ENCODE measurements at places on chromosomes 16 and 17.

DNA sequence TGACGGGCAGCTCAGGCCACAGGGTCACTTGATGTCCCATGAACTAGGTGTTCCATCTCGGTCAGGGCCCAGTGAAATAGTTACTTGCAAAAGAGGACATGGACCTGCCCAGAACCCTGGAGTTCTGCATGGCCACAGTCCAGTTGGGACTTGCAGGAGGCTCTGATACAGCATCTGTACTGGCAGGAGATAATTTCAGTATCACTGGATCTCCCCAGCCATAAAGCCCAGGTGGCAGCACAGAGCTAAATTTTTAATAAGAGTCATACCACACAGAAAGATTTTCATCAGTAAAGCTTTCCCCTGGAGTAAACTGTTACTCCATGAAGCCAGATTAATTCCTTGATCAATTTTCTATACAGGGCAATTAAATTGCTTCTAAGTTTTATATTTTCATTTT, 18.0 kb upstream of the SLC16A5 start:
- DNase-seq = no peak

DNA sequence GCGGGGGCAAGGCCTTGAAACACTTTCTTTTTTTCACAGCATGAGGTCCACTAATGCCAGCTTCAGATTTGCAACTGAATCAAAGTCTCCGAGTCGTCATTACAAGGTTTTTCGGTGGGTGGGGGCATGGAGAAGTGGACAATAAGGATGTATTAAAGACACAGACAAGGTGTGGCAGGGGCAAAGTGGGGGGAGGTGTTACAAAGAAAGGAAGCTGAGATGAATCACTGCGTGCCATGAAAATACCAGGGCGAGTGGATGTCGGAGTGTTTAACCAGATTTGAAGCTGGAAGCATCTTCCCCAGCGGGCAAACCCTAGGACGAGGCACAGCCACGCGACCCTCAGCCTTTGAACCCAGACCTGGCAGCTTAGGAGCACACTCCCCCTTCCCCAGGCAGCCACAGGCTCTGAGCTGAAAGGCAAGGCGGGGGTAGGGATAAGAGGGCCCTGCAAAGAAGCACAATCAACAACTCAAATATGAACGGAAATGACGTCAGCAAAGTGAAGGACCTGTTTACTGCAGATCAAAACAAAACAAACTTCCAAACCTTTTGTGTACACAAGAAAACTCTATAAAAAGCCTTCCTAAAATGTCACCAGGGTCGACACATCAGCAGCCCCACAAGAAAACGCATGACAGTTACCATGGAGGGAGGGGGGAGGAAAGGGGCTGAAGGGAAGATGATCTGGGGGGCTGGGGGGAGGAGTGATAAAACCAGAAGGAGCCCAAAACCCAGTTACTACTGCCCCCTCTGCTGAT, 5.6 kb upstream of the ZFHX3 start:
- peak; percentile 45 for DNase-seq

DNA sequence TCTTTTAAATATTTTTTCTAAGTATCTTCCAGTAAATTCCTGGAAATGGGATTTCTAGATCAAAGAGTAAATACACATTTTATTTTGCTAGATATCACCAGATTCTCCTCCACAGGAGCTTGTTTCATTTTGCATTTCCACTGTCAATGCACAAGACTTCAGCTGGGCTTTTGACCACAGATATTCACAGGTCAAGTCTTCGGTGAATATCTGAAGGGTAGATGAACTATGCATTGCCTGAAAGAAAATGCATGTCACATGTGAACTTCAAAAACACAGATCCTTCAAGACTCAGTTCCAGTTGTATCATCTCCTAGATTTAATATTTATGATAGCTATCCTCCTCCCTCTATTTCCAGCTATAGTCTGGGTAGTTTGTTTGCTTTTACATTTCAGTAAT, 963.6 kb upstream of the GOT2 start:
- DNase-seq = no peak

DNA sequence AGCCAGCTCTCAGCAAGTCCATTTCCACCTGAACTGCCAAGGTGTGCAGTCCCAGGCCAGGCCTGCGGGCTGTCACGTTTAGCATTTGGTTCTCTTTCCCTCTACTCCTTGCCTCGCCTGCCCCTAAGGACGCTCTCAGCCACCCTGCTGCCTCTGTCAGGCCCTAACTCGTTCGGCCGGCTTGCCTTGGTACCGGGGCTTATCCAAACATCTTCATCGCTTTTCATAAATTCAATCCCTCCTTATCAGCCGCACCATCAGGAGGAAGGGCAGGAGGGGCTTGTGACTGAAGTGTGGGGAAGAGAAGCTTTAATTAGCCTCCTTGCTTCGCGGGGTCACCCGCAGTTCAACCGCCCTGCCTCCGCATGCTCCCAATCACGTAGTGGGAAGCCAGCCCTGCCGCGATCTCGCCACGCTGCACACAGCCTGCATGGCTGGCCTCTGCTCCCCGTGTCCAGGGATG, 231.1 kb downstream of the SOX9 start:
- DNase-seq = no peak

- peak; percentile 80 for DNase-seq
These were observed 46.5 kb upstream of the CPNE2 start for GRCh38 chr16:57045694-57046381.

GRCh38 chr17:16352667-16353316, 477 bp downstream of the CENPV start:
- DNase-seq = peak; percentile 42

DNA sequence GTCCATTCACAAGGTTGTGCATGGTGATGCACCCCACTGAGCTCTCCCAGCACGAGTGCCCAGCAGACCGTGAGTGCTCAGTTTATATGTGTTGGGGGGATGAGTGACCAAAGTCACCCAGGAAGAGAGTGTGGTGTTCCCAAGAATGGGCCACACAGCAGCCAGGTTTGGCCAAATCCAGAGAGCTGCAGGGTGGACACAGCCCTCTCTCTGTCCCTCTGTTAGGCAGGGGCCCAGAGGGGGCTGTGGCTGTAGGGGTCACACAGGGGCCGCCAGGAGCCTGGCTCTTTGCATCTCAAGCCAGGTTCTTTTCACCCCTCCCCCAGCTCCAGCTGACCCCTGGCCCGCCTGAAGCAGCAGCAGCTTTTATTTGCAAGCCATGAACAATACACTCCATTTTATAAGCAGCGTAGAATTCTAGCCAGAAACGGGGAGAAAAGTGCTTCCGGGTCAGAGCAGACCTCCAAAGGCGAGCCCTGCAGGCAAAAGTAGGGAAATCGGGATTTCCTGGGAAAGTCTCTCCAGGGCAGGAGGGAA, 13.3 kb downstream of the COTL1 start:
- DNase-seq = no peak

DNA sequence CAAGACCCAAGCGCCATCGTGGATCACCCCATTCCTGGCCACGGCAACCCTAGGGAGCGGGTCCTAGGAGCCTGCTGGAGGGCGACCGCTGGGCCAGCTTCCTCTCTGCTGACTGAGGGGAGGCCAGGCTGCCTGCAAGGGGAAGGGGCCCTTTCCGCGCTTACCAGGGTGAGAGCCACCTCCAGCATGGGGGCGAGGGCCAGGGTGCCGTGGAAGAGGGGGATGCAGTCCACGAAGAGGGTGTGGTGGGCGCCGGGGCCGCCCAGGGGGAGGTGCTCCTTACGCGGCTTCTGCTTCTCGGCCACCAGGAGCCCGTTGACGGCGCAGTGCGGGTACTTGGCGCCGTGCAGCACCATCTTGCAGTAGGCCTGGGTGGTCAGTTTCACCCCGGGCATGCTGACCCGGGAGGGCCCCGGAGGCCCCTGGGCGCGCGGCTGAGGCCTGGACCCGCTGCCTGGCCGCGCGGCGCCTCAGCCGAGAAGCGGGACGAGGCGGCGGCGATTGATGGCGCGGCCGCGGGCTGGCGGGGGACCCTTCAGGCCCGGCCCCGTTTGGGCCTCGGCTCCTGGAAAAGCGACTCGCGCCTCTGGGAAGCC, 345 bp downstream of the EMC8 start:
- peak; percentile 37 for DNase-seq

DNA sequence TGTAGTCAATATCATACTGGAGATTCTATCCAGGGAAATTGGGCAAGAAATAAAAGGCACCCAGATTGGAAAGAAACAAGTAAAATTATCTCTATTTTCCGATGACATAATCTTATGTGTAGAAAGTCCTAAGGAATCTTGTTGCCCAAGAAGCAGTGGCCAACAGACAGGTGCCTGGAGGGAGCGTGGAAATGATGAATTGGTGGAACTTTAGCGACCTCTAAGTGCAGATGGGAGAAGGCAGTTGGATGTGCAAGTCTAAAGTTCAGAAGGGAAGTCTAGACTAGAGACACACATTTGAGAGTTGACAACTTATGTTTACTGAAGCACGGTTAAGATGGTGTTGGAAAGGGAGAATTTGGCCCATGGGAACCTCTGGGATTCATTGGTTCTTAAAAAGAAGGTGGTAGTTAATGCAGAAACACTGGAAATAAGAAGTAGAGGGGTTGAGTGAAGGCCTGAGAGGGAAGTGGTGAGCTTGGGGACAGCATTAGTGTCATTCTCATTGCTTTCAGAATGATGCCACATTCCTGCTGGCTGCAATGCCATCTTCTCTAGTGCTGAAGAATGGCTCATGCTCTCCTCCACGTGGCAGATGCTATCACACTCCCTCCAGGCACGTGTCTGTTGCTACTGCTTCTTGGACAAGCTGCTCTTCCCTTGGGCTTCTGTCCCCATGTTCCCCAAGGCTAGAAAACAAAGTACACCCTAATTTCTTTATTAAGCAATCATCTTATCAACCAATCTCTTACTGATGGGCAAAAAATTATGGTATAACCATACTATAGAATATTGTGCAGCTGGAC, 24.0 kb downstream of the TAT start:
- no peak for DNase-seq

DNA sequence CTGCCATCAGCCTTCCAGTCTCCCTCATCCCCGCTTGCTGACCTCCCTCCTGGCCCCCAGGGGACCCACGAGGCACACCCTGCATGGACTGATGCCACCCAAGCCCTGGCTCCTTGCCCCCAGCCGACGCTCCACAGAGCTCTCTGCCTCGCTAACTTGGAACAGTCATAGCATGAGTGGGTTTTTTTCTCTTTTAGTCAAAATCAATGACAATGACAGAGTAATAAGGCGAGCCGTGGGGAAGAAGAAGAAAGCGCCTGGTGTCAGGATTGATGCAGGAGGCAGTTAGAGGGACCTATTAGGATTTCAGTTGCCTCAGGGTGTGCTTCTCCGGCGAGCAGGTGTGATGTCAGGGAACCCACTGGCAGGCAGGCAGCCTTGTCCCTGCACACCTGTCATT, 176.3 kb upstream of the TNRC6C start:
- DNase-seq = no peak

DNA sequence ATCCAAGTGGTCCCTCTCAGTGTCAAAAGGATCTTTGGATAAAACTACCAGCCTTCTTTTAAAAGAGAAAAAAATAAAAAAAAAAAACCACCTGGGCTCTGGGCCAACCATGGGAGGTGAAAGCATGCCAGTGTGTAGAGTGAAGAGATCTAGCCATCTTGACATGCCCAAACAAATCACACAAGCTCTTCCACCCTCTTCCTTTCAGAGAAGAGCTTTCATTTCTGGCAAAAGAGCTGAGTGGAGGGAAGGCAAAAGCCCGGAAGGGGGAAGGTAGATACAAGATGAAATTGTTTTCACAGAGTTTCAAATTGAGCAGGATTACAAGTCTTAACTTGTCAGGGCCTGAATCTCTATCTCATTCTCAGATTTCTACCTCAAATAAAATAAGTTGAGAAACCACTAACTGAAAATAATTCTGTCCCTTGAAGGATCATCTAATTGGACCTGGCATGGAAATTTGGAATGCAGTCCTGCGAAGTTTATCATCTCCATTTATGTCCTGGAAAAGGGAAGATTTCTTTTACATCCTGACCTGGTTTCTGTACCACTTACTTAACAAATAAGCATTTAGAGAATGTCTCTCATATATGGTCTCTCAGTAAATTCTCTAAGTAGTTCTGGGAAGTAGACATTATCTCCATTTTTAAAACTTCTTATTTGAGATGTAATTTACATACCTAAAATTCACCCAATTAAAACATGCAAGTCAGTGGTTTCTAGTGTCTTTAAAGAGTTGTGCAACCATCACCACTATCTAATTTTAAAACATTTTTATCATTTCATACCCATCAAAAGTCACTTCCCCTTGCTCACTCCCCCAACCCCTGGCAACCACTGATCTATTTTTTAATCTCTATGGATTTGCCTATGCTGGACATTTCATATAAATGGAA, 93.7 kb downstream of the TANGO6 start:
- no peak for DNase-seq

GRCh38 chr17:72336026-72336803, 215.4 kb downstream of the SOX9 start:
- no peak for DNase-seq

- peak; percentile 54 for DNase-seq
These were observed 19.7 kb upstream of the LRRC37A3 start for GRCh38 chr17:64938925-64939474.

GRCh38 chr17:78425429-78425828, 47.0 kb downstream of the PGS1 start:
- no peak for DNase-seq

- no peak for DNase-seq
These were observed 204.2 kb upstream of the FOXF1 start for GRCh38 chr16:86306011-86306644.

GRCh38 chr17:29591737-29592608, 959 bp upstream of the ANKRD13B start:
- DNase-seq = peak; percentile 91

GRCh38 chr16:56300891-56301850, 109.9 kb downstream of the GNAO1 start:
- no peak for DNase-seq

GRCh38 chr17:81569986-81570514, 17.9 kb upstream of the FAAP100 start:
- no peak for DNase-seq

- DNase-seq = peak; percentile 28
These were observed 171.7 kb downstream of the KATNIP start for GRCh38 chr16:27721531-27722181.

- no peak for DNase-seq
These were observed 31.3 kb upstream of the CBX4 start for GRCh38 chr17:79870540-79870939.

- peak; percentile 86 for DNase-seq
These were observed 204.1 kb upstream of the CIBAR2 start for GRCh38 chr16:85316321-85316919.

GRCh38 chr17:59160157-59161025, 4.8 kb downstream of the PRR11 start:
- no peak for DNase-seq

DNA sequence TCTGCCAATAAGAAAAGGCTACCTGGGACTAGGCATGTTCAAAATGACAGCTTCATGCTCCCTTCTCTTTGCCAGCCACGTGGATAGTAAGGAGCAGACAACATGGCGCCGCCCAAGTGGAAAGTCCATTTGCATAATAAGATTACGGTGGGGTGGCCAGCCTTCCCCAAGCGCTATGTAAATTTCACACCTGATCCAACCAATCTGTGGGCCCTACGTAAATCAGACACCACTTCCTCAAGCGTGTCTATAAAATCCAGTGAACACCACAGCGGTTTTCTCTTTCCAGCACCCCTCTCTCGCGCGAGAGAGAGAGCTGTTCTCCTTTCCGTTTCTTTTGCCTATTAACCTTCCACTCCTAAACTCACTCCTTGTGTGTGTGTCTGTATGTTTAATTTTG, 140.3 kb upstream of the ERCC4 start:
- DNase-seq = peak; percentile 77

- DNase-seq = no peak
These were observed 69.2 kb upstream of the WSB1 start for GRCh38 chr17:27224526-27225315.

Measured in BE2C (cell line).